ENCODE measurements at places on chromosomes 11 and 22. TPM values are rescaled to one million over a fixed set of nuclear protein-coding genes. Genes with fewer than 3 reads are reported as not detected.

The INSC gene
- 0.14 TPM for total RNA-seq

The OR2D2 gene
- not detected for total RNA-seq

The CCDC73 gene
- not detected for total RNA-seq

The IFTAP gene
- total RNA-seq, result 14.7 TPM

The SMIM35 gene
- total RNA-seq, result not detected

The KCNQ1OT1 gene
- 3.5 TPM for total RNA-seq

The CRYBB2 gene
- total RNA-seq, result not detected

The RTN4RL2 gene
- total RNA-seq, result 2.0 TPM

The GRAP2 gene
- 4.1 TPM for total RNA-seq

The OR51B2 gene
- not detected for total RNA-seq

The TRPM5 gene
- total RNA-seq, result not detected

The RIBC2 gene
- total RNA-seq, result 0.42 TPM

The RHOD gene
- 18.0 TPM for total RNA-seq

- DNase-seq, result no peak
These were observed 1.9 kb downstream of the ESAM start for GRCh38 chr11:124760205-124760652.

- DNase-seq, result no peak
These were observed 80.3 kb upstream of the AKIP1 start for GRCh38 chr11:8830641-8831040.

DNA sequence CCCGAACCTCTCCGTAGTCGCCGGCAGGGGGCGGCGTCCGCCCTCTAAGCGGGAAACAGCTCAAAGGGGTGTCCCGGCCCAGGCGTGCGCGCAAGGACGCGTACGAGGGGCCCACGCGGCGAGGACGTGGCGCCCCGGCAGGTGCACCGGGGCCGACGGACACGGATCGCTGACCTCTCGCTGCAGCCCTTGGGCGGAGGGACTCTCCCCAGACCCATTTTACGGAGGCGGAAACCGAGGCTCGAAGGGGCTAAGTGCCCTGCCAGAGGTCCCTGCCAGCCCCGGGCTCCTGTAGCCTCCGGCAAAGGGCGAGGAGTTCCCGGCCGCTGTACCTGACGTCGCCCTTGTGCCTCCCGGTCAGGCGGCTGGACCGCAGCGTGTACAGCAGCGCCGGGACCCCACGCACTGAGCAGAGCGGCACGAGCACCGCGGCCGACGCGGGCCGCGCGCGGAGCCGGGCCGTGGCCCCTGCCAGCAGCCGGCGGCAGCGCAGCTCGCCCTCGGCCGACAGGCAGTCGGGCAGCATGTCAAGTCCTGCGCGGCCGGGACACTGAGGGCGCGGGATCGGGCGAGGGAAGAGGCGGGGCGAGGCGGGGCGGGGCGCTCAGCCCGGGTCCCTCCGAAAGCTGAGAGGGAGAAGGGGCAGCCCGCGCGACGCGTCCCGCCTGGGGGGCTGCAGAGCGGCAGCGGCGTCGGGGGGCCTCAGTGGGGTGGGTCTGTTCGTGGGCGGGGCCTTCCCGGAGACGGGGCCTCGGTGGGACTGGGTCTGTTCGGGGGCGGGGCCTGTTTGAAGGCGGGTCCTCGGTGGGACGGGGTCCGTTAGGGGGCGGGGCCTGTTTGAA lies at the start of gene NUDT8:
TSS of gene NUDT8 (minus strand) at position 552 of the 842 bp plus-strand sequence. CDS start at position 526, 26 bp downstream.
- peak; percentile 96 for DNase-seq

- peak; percentile 94 for DNase-seq
These were observed 5.3 kb upstream of the GALR3 start for GRCh38 chr22:37817705-37818408.

GRCh38 chr22:39592081-39593065 lies 21.8 kb downstream of the CACNA1I start:
- no peak for DNase-seq

DNA sequence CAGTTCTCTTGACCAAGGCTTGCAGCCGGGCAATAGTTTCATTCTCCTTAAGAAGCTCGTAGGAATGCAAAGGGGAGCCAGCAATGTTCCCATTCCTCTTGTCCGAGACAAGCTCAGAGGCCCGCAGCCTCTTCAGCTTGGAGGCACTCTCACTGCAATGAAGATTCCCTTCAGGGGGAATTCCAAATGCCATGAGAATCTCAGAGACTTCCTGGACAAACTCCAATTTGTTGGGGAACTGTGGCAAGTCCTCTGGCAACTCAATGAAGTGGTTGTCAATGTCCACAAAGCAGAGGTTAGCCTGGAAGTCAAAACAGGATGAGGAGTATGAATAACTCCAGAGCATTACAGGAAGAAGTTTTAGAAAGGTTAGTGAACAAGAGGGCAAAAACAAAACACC lies 84.4 kb downstream of the DENND5A start:
- DNase-seq, result no peak

DNA sequence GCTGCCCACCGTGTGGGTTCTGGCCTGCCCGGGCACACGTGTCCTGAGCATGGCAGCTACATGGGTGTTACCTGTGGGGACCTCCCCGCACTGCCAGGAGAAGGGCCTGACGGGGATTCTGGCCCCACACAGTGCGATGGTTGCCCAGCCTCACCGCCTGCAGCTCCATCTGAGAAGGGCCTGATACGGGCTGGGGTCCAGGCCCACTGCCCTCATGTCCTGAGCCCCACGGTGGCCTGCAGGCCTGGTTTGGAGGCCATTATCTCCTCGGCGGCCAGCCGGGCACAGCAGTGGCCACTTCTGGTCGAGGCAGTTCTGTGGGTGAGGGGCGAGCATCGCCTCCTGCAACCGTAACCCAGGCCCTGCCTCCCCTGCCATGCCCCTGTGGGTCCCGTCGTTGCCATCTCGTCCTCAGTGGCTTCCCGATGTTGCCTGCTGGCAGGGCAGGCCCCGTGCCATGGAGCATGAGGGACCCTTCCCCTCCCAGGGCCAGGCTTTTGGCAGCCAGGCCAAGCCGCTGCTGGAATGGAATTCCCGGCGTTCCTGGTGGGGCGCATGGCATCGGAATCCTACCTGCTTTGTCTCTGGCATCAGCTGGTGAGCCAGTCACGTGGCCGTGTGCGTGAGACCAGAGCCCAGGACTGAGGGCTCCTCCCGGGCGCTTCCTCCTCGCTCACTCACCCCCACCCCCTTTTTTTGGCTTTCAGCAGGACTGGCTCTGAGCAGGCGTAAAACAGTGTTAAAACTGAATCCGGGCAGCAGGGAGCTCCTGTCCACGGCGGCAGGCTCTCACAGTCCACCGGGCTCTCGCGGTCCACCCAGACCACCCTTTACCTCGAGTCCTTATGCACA lies 71.9 kb upstream of the PPARA start:
- DNase-seq, result peak; percentile 89

DNA sequence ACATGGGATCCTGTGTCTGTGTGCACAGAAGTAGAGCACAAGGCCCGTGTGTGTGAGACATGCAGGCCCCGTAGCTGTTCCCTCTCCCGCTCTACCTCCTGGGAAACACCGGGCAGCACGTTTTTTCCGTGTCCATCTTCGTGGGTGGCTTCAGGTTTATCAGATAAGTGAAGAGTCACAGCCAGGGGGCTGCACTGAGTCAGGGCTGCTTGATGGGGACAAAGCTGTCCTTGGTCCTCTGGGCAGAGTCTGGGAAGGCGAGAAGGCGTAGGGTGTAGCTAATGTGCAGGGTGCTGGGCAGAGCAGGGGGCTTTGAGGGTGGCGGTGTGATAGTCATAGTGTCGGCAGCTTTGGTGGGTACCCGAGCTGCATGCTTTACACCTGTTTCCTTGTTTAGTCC lies 23.7 kb downstream of the INCENP start:
- DNase-seq, result peak; percentile 50

GRCh38 chr11:70331901-70332300 lies 61.4 kb downstream of the PPFIA1 start:
- DNase-seq, result peak; percentile 47

DNA sequence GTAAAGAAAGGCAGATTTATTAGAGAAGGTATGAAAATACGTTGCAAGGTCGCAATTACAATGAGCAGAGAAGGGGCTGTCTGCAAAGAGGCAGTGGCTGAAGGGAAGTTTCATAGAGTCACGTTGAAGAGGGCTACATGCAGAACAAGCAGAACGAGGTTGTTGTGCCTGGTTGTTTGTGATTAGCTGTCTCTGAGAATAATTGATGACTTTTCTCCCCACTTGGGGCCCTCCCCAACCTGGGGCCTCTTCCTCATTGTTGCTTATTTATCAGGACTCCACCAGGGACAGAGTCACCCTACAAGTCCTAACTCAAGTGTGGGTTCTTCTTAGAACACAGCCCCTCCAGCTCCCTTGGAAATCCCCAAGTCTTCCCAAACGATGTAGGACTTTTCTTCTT lies 29.1 kb downstream of the CSF2RB start:
- DNase-seq, result no peak

DNA sequence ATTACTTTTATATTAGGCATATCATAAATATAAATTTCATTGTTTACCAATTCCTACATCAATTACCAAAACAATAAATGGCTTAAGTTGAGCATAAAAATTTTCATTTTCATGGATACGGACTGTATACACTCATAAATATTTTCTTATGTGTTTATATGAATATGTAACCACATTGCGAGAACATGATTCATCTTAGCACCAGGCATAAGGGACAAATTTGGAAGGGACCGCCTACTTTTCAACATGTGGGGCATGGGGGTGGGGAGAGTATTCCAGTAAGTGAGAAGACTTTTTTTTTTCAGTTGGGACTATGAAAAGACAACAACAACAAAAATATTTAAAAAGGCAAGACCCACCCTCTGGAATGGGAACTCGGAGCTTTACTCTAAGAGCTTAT lies 296.1 kb downstream of the RAB38 start:
- DNase-seq, result no peak

- no peak for DNase-seq
These were observed 168.5 kb upstream of the BDNF start for GRCh38 chr11:27868709-27869108.

DNA sequence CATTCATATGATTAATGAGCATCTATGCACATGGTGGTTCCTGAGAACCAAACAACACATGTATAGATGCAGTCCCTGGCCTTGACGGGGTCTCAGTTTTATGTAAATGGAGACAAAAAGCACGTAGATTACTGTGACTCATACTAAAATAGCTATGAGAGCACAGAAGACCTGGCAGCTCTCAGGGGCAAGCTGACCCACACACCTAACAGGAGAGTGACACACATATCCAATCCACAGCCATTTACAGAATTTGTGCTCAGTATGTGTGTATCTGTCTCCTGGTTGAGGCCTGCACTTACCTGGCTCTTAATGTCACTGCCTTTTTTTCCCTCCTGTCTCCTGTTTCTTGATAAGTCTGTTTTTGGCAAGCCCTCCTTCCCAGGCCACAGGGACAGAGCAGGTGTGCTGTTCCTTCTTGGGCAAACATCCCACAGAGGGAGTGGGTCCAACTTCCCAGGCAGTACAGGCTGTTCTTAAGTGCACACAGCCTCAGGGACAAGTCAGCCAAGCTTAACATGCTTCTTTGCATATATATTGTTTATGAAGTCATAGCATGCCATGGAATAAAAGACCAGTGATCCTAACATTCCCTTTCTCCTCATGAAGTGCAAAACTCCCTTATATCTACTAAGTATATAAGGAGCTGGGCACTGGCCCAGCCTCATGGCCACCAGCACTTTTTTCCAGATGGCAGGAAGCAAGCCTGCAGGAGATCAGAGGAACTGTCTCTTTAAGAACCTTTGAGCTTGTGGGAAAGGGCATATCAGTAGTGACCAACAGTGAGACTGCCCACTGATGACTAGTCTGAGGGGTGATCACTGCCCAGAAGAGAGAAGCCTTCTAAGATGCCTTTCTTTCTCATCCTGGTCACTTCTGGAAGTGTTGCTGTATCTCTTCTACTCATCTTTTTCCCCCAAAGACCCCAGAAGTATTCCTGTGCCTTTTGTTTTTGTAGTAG lies 124.7 kb upstream of the CCDC90B start:
- no peak for DNase-seq

DNA sequence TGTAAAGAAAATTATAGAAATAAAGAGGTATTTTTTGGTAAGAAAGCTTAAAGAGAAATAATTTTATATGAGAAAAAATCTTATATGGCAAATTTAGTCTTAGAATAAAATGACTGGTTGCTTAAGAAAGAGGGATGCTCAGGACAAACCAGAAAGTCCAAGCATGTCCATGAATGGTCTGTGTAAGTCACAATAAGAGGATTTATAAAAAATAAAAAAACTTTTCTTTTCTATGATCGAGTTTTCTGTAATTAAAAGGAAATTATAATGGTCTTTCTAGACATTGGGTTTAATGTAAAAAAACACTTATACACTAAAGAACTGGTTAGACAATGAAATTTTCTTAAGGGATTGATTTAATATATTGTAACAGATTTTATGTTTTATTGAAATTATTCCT lies 819.6 kb downstream of the TBC1D22A start:
- DNase-seq, result no peak

GRCh38 chr11:110376711-110377324 lies 52.9 kb upstream of the FDX1 start:
- no peak for DNase-seq

DNA sequence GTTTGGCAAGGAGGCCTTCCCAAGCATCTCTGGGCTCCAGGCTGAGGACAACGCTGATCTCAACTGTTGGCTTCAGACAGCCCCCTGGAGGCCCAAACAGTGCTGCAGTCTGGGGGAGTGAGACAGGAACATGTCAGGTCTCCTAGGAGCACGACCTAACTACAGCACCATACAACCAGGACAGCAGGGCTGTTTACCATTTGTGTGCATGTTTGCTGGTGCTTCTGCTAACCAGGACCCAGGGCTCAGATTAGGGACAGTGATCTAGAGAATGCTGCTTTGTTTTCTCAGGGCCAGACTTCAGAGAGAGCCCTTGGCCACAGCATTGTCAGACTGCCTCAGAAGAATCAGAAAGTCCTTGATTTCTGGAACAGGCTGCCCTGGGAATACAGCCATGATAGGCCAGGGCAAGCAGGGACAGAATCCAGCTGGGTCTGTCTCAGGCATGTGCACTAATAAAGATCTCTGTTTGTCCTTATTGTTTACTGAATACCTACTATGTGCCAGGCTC lies 126.5 kb downstream of the VPREB1 start:
- no peak for DNase-seq

- no peak for DNase-seq
These were observed 42.2 kb downstream of the FLI1 start for GRCh38 chr11:128735935-128736605.

GRCh38 chr11:1826552-1827094 lies 8.2 kb upstream of the SYT8 start:
- DNase-seq, result peak; percentile 92

DNA sequence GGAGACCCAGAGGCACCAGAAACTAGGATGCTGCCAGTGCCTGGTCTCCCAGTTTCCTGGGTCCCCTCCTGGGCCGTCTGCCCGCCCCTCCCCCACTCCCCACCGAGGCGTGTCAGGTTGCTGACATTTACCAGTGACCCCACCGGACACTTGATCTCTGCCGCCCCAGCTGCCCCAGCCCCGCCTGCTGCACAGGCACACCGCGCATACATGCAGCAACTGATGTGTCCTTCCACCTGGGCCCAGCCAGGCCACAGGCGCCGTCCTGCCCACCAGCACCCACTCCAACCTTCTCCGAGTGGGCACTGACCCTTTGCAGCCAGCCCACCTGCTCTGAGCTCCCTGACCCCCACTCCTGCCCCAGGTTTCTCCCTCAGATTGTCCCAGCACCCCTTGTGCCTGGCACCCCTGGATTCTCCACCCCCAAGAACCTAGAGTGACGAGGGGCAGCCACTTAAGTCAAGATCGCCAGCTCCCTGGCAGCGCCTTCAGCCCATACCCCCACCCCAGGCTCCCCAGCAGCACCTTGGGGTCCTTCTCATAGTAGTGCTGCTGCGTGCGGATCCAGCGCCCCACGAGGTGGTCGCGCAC lies 548 bp downstream of the PYGM start:
- peak; percentile 81 for DNase-seq
